ENCODE measurements at places on chromosomes 16 and 17. TPM values are rescaled to one million over a fixed set of nuclear protein-coding genes. Genes with fewer than 3 reads are reported as not detected.

GRCh38 chr16:74635303-74635702 lies 28.4 kb upstream of the GLG1 start:
- DNase-seq, result no peak

ZKSCAN2 gene
- 4.9 TPM for polyA plus RNA-seq

GRCh38 chr17:4007346-4008081 lies 43.3 kb upstream of the ATP2A3 start:
- no peak for DNase-seq

ATXN1L gene
- 15.8 TPM for polyA plus RNA-seq

Measured in muscle of back (tissue), 13 donors.